ENCODE measurements at places on chromosomes 1 and 21.

DNA sequence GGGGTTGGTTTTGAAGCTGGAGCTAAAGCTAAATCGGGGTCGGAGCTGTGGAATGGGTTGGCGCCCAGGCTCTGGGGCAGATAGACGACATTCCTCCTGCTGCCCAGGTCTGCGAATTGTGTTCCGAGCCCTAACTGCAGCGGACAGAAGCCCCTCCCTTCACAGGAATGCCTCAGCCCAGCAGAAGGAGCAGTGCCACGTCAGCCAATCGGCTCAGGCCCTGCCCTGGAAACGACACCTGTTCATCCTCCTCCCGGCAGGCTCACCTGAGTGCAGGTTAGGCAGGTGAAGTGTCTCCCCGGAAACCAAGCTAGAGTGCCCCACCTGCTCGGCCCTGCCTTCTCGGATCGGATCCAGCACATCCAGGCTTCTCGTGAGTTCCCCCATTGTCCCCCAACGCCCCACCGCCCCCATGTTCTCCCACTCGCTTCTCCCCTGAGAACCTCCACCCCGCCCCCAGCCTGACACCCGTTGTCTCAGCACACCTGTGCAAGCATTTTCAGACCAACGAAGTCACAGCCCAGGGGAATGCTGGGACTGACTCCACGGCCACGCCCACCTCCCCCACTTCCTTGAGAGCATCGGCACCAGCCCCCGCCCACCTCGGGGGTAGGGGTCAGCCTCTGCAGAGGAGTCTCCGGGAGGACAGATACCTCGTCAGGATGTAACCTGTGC is 775 bp downstream of the TMEM125 start:
- DNase-seq, result no peak

DNA sequence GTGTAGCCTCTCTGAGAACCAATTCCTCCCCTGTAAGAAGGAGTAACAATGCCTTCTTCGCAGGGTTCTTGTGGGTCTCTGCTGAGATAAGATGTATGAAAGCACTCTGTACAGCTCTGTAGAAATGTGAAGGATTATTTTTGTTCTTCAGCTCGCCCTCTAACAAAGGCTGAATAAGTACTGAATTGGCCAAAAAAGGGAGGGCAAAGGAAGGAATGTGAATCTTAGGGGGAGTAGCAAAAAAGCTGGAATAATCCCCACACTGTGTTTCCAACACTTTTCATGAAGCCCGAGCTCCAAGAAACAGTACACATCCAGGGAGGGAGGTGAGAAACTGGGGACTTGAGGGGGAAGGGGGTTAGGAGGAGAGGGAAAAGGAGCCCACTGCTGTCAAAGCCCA is 14.0 kb upstream of the SLC41A1 start:
- no peak for DNase-seq

DNA sequence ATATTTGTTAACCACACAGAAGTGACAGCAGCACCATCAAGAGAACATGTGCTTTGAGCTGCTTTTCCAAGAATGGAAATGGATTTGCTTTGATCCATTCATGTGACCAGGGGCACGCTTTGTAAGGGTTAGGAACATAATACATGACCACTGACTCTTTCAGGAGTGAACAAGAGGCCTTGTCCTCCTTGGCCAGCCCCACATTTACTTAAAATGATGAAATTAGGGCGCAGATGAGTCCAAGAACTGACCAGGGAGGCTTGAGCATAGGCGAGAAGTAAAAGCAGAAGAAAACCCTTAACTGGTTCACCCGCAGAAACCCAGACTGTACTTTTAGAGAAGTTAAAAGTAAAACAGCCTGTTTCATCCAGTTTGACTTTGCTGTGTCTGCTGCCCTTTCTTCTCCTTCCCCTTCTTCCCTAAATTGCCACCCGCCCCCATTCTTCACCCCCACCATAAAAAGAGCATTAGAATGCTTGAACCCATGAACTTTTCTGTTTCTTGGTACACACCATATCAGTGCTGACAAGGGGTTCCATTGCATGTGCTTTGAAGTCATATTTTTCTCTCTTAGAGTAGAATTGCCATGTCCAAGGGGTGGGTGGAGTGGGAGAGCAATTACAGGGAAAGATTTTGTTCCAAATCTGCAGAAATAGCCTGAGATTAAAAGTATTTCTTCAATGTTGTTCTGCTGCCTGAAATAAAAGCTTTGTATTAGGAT is 2.6 kb upstream of the GLUL start:
- no peak for DNase-seq

DNA sequence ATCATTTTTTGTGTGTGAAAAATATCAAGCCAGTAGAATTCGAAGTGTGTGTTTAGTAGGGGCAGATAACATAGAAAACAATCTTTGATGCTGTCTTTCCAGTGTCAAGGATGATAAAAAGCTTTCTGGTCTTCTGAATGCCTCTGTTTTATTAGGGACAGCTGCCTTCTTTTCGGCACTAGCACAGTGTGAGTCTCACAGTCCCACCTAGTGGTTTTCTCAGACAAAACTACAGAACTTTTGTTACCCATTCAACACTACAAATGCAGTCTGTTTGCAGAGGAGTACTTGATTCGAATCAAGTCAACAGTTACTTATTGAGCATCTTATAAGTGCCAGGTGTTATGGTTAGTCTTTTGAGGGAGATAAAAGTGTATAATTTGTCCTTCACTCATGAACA is 30.6 kb upstream of the MCOLN3 start:
- no peak for DNase-seq

GRCh38 chr1:218588540-218589172 is 243.5 kb downstream of the TGFB2 start:
- no peak for DNase-seq

DNA sequence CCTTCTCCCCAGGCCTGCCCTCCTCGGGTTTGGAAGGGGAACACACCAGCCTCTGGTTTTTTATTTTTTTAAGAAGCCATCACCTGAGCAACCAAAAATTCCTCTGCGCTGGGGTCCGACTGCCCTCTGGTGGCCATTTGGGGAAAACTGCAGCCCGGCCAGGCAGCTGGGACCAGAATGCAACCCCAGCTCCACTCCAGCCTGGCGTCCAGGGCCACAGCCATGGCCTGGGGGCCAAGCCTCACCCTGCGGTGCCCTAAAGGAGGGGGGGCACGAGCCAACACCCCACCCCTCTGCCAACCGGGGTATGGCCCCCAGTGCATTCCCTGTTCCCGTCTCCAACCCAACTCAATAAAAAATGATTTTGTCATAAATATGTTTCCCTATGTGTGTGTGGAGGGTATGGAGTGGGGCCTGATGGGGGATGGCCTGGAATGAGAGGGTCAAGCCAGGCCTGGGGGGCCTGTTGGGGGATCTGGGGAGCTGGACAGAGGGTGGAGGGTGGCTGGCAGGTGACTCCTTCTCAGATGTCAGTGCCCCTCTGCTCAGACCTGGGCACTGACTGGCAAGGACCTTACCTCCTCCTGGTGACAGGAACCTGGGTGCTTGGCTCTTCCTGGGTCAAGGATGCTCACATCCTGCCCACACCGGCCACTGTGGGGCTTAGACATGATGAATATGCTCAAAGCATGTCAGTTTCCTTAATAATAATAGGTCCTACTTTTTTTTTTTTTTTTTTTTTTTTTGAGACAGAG is 3.2 kb downstream of the GPR3 start:
- DNase-seq, result peak; percentile 76
